ENCODE measurements at places on chromosomes 1 and 21. TPM values are rescaled to one million over a fixed set of nuclear protein-coding genes. Genes with fewer than 3 reads are reported as not detected.

TRIM63 gene
- total RNA-seq: not detected

CHODL gene
- not detected for total RNA-seq

DPM3 gene
- total RNA-seq: 218 TPM

S100A7A gene
- total RNA-seq: not detected

KCNC4 gene
- 9.6 TPM for total RNA-seq

ARHGEF16 gene
- not detected for total RNA-seq

AADACL3 gene
- total RNA-seq: not detected

LEFTY2 gene
- not detected for total RNA-seq

CA6 gene
- total RNA-seq: not detected

SERPINC1 gene
- not detected for total RNA-seq

PTPN22 gene
- total RNA-seq: 1.7 TPM

FAM167B gene
- 0.35 TPM for total RNA-seq

HSD3B2 gene
- not detected for total RNA-seq

AUNIP gene
- total RNA-seq: 1.6 TPM

SLFNL1 gene
- not detected for total RNA-seq

A3GALT2 gene
- not detected for total RNA-seq

SLC6A17 gene
- 0.29 TPM for total RNA-seq

ATP1A4 gene
- total RNA-seq: not detected

GPA33 gene
- total RNA-seq: not detected

KCND3 gene
- not detected for total RNA-seq

EGLN1 gene
- 20.6 TPM for total RNA-seq

SPSB1 gene
- 11.9 TPM for total RNA-seq

SLAMF1 gene
- not detected for total RNA-seq

OR2T29 gene
- total RNA-seq: not detected

KIRREL1 gene
- total RNA-seq: 65.7 TPM

NEGR1 gene
- 4.0 TPM for total RNA-seq

MEX3A gene
- 0.58 TPM for total RNA-seq

JAM2 gene
- total RNA-seq: not detected

OR2L3 gene
- total RNA-seq: not detected

RNU1-3 gene
- not detected for total RNA-seq

PTPRU gene
- total RNA-seq: 10.6 TPM

TMPRSS15 gene
- total RNA-seq: not detected

SEMA4A gene
- 0.35 TPM for total RNA-seq

GNAT2 gene
- 0.89 TPM for total RNA-seq

RNPC3 gene
- 5.5 TPM for total RNA-seq

RBP7 gene
- not detected for total RNA-seq

CFAP410 gene
- total RNA-seq: 17.0 TPM

MANEAL gene
- 0.35 TPM for total RNA-seq

PGLYRP3 gene
- not detected for total RNA-seq

S100A10 gene
- total RNA-seq: 157 TPM

FCRL3 gene
- not detected for total RNA-seq

AIM2 gene
- total RNA-seq: 2.8 TPM

PAPPA2 gene
- total RNA-seq: 0.35 TPM

NCMAP gene
- total RNA-seq: not detected

SPRR2F gene
- not detected for total RNA-seq

SPRR2A gene
- not detected for total RNA-seq

All from myometrial cell (primary cell).